ENCODE measurements at places on chromosomes 6 and 20.

DNA sequence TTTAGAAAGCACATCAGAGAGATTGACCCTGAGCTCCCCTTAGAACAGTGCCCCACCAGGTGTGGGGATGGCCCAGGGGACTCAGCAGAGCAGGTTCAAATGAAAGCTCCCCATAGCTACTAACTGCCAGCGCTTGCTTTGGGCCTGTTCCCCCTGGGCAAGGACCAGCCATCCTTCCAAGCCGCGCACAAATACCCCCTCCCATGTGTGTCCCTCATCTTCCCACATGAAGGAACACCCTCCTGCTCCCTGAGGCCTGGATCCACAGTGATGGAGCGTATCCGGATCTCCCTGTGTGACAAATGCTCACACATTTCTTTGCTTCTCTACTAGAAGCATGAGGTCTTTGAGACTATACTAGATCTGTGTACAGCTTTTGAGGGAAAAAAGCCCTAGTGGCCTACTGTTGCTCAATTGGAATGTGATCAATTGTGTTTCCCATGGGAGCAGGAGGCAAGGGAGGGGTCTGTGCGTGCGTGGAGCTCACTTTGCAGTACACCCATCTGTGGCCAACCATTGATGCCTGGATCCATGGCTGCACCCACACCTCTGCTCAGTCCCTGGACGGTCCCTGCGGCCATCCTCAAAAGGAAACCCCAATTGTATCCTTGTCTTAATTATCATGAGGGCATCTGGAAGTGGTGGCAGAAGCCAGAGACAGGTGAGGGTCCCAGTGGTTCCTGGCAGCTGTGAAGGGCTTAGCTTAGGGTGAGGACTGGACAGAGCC is 1.4 kb upstream of the RAET1G start:
- ATAC-seq: no peak

DNA sequence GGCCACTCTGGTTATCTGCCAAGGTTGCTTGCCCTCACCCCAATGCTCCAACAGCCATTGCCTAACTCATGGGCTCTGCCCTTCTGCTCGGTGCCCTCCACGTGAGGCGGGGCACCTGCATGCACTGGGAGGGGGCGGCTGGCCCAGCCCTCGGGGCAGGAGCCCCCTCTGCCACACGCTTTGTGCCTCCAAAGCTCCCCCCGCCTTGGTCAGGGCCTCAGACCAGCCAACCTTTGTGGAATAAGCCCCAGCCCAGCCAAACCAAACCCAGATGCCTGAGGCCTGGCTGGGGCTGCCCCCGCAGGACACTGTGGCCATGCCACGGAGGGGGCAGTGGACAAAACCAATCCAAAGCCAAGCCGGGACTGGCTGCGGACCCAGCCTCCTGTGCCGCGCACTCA is 21.4 kb downstream of the SDCBP2 start:
- no peak for ATAC-seq

DNA sequence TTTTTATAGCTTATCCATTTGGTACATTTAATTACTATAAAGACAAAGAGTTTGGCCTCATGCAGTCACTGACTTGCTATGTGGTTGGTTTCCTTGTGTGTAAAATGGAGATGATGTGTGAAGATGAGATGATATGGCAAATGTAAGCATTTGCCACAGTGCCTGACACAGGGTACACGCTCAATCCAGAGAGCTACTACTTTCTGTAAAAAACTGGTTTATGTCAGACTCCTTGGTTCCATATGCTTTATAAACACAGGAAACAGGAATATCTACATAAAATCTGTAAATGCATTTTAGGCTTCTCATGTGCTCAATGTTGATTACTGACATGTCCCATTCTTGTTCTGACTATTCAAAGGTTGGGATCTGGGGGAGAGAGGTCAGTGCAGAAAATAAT is 10.4 kb downstream of the HIVEP1 start:
- no peak for ATAC-seq

- ATAC-seq: no peak
These were observed 728 bp downstream of the ITPR3 start for GRCh38 chr6:33621711-33622388.

DNA sequence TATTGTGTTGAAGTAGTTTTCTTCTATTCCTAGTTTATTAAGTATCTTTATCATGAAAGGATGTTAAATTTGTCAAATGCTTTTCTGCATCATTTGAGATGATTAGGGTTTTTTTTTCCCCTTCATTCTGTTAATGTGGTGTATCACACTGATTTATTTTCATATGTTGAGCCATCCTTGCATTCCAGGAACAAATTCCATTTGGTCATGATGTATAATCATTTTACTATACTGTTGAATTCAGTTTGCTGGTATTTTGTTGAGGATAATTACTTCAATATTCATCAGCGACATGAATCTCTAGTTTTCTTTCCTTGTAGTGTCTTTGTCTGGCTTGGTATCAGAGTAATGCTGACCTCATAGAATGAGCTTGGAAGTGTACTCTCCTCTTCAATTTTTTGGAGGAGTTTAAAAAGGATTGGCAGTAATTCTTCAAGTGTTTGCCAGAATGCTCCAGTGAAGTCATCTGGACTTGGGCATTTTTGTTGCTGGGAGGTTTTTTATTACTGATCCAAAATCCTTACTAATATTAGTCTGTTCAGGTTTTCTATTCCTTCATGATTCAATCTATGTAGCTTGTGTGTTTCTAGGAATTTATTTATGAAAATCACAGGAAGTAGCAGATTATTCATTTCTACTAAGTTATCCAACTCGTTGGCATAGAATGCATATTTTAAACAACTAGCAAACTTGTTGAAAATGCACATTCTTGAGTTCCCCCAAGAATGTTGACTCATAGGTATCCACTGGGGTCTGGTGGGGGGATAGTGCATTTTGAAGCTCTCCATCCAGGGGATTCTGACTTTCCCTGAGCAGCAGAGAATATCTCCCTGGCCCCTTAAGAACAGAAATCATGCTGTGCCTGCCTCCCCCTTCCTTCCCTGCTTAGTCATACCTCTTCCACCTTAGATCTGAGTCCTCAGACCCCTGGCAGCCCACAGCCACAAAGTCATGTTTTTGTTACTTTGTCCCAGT is 187.1 kb downstream of the BMP7 start:
- ATAC-seq: no peak

Data from SK-N-SH treated with all-trans-retinoic acid at 6 μM for 48 hours (cell line).